ENCODE measurements at places on chromosomes 4 and X.

- no peak for DNase-seq
These were observed 2.1 kb upstream of the GC start for GRCh38 chr4:71785959-71786358.

DNA sequence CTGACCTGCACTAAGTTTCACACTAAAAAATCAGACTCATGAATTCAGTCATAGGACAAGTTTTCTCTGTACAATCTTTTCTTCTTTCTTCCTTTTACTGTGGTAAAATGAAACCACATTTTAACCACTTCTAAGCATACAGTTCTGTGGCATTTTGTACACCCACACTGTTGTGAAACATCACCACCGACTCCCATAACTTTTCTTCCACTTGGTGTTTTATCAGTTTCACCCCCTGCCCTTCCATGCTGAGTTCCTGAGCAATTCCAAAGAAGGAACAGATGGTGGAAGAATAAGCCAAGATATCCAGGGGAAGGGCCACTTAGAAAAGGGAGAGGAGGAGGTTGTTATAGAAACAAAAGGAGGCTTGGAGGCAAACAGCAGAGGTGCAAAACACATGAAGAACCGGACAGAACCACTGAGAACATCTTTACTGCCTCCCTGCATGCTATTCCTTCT, 22.6 kb downstream of the SLC25A4 start:
- no peak for DNase-seq

DNA sequence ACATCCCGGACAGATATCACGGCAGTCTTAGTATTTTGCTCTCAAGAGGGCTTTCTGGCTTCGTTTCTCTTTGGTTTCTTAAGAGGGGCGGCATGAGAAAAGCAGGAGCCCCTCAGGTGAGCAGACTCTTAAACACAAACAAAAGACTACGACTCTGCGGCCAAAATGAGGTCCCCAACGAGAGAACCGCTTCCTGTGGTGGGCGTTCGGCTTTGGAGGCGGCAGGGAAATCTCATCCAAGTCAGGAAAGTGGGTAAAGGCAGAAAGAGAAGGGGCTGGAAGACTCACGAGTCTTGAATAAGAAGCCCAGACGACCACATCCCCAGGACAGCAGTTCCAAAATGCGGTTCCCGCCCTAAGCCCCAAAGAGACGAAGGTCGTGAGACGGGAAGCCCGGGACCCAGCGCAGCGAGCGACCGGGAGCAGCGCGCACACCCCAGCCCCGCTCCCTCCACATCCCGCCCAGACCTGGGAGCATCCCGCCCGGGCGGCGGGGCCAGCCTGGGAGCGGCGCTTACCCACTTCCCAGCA, 409 bp downstream of the UGDH start:
- no peak for DNase-seq

DNA sequence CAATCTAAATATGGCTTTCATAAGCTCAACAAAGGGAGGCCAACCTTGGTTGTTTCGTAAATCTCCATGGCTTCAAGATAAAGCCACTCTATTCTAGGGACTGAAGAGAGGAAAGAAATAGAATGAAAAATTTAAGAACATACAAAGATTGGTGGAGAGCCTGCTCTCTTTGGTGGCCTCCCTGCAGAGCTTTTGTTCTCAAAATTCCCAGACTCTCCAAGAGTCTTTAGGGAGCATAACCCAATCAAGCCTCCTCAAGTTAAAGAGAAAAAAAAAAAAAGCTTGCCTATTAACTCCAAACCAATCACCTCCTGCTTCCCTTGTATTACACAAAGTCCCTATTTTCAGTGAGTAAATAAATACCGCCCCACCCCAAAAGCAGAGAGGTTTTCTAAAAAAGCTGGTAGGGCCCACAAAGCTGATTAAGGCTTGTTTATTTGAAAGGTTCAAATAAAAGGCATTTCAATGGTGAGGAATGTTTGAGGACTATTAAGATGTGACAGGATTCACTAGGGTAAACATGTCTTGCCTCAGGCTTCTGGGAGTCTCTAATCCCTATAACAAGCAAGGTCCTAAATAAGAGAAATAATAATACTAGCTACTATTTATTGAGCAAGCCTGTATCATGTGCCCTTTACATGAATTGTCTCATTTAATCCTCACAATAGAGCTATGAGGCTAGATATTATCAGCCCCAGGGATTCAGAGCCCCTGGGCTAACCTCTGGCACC, 71.6 kb downstream of the GPC3 start:
- DNase-seq: no peak

All from stimulated activated CD4-positive, alpha-beta T cell treated with anti-CD3 and anti-CD28 coated beads, Interleukin-15, amount 100 ng/mL, for 1 hour (primary cell).